ENCODE measurements at places on chromosomes 3 and 15.
A peak's percentile ranks its signal among the peaks of the same experiment; 100 is the strongest.

GRCh38 chr15:49621887-49622286, 1.0 kb downstream of the DTWD1 start:
- no peak for DNase-seq

DNA sequence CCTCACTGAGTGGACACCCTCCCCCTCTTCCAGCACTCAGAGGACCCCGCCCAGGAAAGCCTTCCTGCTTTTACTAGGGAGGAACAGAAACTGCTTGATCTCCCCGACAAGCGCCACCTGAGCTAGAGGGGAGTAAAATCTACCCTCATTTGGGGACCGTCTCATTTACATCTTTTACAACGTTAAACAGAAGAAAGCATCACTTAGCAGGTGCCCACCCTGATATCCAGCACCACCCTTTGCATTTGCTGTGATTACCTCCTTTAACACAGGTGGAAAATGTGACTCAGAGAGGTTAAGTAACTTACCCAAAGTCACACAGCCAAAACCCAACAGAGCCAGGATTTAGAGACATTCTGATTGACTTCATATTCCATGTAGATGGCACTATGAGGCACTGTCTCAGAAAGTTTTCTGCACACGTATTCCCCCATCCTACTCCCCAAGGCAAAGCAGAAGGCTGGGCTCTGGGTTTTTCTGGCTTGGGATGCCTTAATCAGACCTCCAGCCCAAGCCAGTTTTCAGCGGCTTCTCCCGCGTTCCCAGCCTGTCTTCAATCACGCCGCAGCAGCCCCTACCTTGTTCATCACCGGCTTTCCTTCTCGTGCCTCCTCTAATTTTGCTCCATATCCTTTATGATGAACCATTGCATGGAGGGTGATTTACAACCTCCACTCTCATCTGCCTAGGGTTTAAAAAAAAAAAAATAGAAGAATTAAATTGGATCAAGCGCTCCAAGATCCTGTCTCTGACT, 314.6 kb upstream of the PROK2 start:
- no peak for DNase-seq

- no peak for DNase-seq
Measured at GRCh38 chr15:39588531-39589192, 7.8 kb downstream of the THBS1 start.

- no peak for DNase-seq
Measured at GRCh38 chr3:42814914-42815507, 5.8 kb downstream of the ACKR2 start.

DNA sequence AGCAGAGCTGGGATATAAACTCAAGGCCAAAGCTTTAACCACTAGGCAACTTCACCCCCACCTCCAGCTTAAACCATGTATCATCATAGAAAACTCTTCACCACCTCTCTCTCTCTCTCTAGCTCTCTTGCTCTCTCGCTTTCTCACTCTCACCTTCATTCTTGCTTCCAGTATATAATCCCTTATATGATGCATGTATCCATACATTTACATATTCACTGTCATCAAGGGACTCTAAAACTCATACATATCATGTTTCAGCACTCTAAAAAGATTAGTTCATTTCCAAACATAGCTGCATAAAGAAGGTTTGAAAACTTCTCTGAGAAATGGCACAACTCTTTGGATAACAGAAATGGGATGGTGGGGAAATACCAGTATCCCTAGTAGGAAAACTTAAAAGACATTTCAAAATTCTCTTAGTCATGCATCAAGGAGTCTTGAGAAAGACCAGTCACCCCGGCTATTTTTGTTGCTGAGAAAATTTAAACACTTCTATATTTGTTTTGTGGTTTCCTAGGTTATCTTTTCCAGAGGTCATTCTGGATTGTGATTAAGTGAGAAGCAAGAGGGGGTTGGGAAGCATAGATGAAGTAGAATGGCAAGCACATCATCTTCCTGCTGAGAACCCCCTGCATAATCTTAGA, 447.8 kb upstream of the THBS1 start:
- DNase-seq, result no peak

GRCh38 chr15:31376511-31376910, 49.9 kb downstream of the KLF13 start:
- no peak for DNase-seq

DNA sequence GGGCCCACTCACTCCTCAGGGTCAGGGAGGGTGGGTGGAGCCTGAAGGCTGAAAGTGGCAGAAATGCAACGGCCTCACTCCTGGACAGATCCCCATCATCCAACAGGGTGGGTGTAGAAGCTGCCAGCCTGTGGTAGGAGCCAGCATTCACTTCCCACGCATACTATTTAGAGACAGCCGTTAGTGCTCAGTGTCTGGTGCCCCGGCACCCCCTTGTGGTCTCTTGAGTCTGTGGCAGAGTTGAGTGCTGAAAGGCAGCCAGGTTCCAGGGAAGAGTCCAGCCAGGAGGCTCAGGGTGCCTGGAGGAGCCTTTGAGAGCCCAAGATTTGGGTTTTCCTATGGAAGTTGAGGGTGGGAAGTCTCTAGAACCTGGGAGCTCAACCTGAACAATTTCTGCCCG, 2.1 kb upstream of the GNAT1 start:
- peak; percentile 73 for DNase-seq

DNA sequence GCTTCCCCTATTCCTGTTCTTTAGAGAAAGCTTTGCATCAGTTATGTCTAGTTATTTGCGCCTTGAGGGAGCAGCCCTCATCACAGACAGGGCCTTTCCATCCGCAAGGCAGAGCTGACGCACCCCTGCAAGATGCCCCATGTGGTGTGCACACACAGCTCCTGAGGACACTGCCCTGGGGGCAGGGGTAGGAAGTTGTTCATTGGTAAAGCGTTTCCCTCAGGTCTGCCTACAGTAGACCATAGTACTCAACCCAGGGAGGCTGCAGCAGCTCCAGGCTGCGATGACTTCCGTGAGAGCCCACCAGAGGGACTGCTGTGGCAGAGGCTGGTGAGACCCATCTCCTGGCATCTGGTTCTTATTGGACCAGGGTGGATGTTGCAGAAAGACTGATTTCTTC, 55.1 kb upstream of the PLXNA1 start:
- no peak for DNase-seq

- DNase-seq, result no peak
Measured at GRCh38 chr3:119555309-119555735, 4.1 kb downstream of the CD80 start.

DNA sequence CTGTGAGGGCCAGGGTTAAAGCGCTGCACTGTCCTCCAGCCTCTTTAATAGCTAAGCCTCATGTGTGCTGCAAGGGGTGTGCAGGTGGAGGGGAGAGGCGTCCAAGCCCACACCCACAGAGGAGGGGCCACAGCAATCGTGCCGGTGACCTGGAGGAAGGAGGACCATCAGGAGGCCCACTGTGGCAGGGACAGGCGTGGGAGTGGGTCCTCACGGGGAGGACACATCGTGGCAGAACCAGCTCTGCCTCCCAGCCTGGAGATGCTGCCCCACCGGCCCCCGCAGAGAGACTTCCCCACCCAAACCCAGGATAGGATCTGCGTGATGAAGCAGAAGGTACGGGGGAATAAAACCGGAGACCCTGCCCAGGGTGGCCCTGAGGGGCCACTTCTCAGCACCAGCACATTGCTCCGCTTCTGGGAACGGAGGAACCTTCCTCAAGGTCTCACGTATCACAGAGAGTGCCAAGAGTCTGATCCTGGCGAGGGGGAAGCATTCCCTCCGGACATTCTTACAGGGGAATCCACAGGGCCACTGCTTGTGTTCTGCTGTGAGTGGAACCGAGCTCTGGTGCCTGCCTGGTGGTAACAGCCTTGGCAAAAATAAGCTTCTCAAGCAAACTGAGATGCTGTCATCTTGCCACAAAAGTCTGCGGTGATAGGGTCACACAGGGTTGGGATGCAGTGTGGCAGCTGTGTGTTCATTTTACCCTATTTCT, 199.8 kb downstream of the XXYLT1 start:
- no peak for DNase-seq

GRCh38 chr3:147312786-147313280, 93.5 kb downstream of the ZIC4 start:
- no peak for DNase-seq

DNA sequence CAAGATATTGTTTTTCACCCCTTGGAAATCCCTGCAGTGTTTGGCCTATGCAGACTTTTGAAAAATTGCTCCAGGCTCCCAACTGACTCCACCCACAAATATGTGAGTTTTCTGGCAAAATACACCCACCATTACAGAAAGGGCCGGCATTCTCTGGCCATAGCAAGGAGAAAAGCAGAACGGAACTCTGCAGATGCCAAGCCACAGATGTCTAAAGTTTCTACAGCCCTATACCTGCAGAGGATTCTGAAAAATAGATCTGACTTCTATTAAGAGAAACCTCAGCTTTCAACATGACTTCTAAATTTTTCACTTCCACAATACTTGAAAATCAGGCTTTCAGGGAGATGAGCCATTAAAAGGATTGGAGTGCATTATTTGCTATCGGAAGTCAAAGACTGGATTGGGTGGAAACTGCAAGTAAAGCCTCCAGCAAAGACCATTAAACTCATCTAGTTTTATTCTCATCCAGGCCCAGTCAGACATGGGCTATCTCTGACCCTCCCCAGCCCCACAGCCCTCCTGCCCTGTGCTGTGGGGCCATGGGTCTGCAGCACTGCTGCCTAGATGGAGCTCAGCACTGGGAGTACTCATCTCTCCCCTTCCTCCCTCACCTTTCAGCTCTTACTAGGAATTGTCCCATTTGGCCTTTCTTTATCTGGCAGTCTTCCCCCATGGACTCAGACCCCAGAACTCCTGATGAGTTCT, 243.1 kb upstream of the GOLGA6L4 start:
- no peak for DNase-seq

- DNase-seq, result no peak
Measured at GRCh38 chr3:189745622-189746021, 114.4 kb downstream of the TP63 start.

DNA sequence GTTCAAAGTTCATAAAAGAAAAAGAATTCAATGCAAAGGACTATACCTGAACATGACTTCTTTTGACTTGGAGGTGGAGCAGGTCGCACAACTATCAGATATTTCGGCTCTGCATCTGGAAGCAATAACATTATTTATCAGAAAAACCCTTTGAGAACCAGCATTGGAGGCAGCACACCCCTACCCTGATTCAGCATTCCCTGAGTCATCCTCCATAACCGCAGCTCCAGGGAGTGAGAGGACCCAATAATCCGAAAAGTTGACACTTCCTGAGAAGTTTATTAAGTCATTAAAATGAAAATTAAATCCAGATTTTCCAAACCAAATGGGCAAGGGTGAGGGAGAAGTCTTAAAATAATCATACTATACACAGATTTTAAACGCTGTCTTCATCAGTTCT, 90.6 kb downstream of the ABI3BP start:
- no peak for DNase-seq

GRCh38 chr3:23202921-23203707, at the start of gene UBE2E2:
TSS of gene UBE2E2 (plus strand) at chr3:23203327.
- peak; percentile 91 for DNase-seq

DNA sequence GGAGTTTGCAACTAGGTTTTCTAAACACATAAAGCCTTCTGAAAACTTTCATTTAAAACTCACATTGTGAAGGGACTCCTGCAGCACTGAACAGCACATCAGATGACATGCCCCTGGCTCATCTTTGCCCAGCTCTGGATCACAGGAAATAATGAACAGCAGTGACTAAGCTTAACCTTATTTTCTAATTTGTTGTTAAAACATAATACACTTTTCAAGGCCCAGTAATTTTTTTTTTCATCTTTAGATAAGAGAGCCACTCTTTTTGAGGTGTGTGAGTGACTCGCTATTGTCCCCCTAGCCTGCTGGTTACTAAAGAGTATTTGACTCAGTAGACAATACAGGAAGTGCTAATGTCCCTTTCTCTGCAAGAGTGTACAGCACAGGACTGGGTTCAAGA, 204.0 kb downstream of the OSBPL10 start:
- no peak for DNase-seq

DNA sequence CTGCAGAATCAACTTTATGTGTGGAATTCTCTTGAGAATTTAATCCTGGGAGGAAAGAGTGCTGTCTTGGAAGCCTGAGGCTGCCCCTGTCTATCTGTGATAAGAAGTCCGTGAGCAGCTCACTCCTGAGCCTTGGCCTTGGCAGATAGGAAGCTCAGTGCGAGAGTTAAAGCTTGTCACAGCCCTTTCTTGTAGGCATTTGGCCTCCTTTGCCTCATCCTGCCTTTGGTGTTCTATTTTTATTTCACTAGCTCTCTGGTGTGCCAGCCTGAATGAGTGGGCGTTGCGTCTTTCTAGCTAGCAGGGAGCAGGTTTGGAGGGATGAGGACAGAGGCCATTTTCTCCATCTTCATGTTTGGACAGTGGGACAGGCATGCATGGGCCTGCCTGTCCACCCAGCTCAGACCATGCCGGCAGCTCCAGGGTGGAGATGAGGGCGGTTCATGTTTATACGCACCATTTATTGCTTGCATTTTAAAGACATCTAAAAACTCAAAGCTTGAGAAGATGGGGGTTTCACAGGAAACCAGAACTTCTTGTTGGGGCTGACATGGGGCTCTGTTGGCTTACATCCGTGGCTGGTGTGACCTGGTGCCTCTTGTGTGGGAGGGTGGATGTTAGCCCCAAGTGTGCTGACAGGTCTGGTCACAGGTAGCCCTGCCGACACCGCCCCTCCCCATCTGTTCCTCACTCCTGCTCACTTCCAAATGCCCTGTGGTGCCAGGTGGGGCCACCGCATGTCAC, 29.8 kb downstream of the IRAK2 start:
- peak; percentile 89 for DNase-seq

- DNase-seq, result no peak
Measured at GRCh38 chr3:195766671-195767070, 45.1 kb downstream of the MUC4 start.

- no peak for DNase-seq
Measured at GRCh38 chr15:89645680-89646079, 9.6 kb downstream of the KIF7 start.

DNA sequence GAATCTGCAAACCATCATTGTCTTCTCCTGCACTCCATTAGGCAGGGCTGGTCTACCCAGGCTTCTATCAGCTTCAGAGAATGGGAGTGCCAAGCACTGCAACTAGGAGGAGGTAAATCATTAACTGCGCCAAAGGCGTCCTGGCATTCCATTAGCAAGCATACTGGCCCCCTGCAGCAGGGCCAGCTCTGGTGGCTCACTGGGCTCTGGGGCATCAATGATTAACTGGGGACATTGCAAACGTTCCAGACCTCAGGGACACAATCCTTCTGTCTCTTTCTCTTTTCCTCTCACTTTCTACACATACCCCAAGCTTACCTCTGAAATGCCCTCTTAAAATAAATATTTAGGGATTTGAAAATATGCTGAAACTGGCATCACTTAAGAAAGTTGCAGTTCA, 129.0 kb downstream of the MYLK start:
- DNase-seq, result no peak

GRCh38 chr3:49916686-49917085, 12.9 kb downstream of the MON1A start:
- DNase-seq, result no peak
